Smooth muscle cell of the pulmonary artery (primary cell): ENCODE measurements at places on chromosomes 7 and 10. TPM values are rescaled to one million over a fixed set of nuclear protein-coding genes. Genes with fewer than 3 reads are reported as not detected.

SLC18A3 gene
- not detected in 2 replicates for total RNA-seq

CALHM3 gene
- not detected in 2 replicates for total RNA-seq

GNAT3 gene
- total RNA-seq, result not detected in 2 replicates

DGKB gene
- total RNA-seq, result 0.07 and 0.13 TPM in 2 replicates

CLCN1 gene
- total RNA-seq, result 0.07 TPM in 1 of 2 replicates, not detected in the other

CDH23 gene
- total RNA-seq, result 0.07 and 0.13 TPM in 2 replicates

WDR86 gene
- total RNA-seq, result 0.26 TPM in 2 replicates
